GM23338 (cell line): ENCODE measurements at places on chromosomes 2 and 18. TPM values are rescaled to one million over a fixed set of nuclear protein-coding genes. Genes with fewer than 3 reads are reported as not detected.

The CCDC141 gene
- 8.0 and 13.4 TPM in 2 replicates for total RNA-seq

The ZNF396 gene
- 0.31 and 0.85 TPM in 2 replicates for total RNA-seq

The LBX2 gene
- total RNA-seq = 0.24 TPM in 1 of 2 replicates, not detected in the other

The TANC1 gene
- total RNA-seq = 8.5 and 9.5 TPM in 2 replicates

The GNAL gene
- total RNA-seq = 21.2 and 21.6 TPM in 2 replicates

The EFR3B gene
- 10.7 and 11.8 TPM in 2 replicates for total RNA-seq

The MYL12B gene
- total RNA-seq = 152 and 165 TPM in 2 replicates

The GALR1 gene
- 0.74 and 1.1 TPM in 2 replicates for total RNA-seq

The TTC27 gene
- total RNA-seq = 26.4 and 41.3 TPM in 2 replicates

The MOCOS gene
- 6.5 and 7.2 TPM in 2 replicates for total RNA-seq

The FSHR gene
- not detected in 2 replicates for total RNA-seq

The FAM124B gene
- total RNA-seq = 6.8 and 6.9 TPM in 2 replicates

The TSPYL6 gene
- not detected in 2 replicates for total RNA-seq

The LRRTM1 gene
- total RNA-seq = 0.27 and 1.3 TPM in 2 replicates

The EPC2 gene
- total RNA-seq = 27.0 and 28.2 TPM in 2 replicates

The SP5 gene
- total RNA-seq = 0.21 TPM in 1 of 2 replicates, not detected in the other

The G6PC2 gene
- total RNA-seq = not detected in 2 replicates

The DSC3 gene
- 2.1 and 3.7 TPM in 2 replicates for total RNA-seq

The HOXD4 gene
- total RNA-seq = not detected in 2 replicates

The SULT1C2 gene
- 0.69 and 1.9 TPM in 2 replicates for total RNA-seq

The D2HGDH gene
- total RNA-seq = 8.3 and 17.3 TPM in 2 replicates

The LYPD6B gene
- total RNA-seq = 1.7 and 3.1 TPM in 2 replicates

The IL36G gene
- total RNA-seq = 0.70 TPM in 1 of 2 replicates, not detected in the other

The DPY30 gene
- total RNA-seq = 156 and 176 TPM in 2 replicates

The MC4R gene
- total RNA-seq = not detected in 2 replicates

The QPCT gene
- 13.2 and 16.5 TPM in 2 replicates for total RNA-seq

The CD302 gene
- 1.9 and 2.4 TPM in 2 replicates for total RNA-seq

The UGT1A10 gene
- total RNA-seq = 0.23 TPM in 1 of 2 replicates, not detected in the other

The ADCYAP1 gene
- total RNA-seq = not detected in 2 replicates

The SCN2A gene
- 0.52 and 0.82 TPM in 2 replicates for total RNA-seq

The NCKAP5 gene
- total RNA-seq = 0.31 and 0.73 TPM in 2 replicates

The RTP5 gene
- total RNA-seq = 0.50 TPM in 1 of 2 replicates, not detected in the other

The MC5R gene
- total RNA-seq = 0.54 TPM in 1 of 2 replicates, not detected in the other

The RDH14 gene
- total RNA-seq = 38.0 and 38.1 TPM in 2 replicates
